ENCODE measurements at places on chromosomes 4 and X.

DNA sequence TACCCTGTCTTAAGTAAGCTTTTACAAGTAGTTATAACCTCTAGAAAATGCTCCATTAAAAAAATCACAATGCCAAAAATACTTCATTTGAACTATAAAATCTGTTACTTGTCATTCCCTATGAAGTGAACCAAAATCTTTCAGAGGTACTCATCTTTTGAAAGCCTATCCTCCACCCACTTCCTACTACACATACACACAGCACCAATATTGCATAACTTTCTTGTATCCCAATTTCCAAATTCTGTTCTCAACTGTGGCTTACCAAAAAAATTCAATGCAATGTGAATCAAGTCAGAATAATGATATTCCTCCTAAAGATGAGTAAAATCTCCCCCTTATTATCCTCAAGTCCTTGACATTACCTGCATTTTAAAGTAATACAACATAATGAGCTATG lies 15.9 kb downstream of the DHX15 start:
- DNase-seq = no peak

DNA sequence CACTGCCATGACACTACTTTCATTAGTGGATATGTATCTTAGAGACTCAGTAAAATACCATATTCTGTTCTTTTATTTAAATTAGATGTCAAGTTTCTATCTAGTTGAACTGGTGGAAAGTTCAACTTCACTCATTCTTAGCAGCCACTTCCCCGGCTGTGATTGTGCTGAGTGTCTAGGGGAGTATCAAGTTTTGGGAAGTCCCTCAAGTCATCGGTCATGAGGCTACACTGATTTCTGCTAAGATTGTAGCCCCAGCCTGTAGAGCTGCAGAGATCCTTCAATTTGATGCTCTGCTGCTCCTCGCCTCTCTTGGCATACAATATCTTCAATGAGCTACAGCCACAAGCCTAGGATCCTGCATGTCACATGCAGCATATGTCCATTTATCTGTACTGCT lies 53.9 kb downstream of the DMP1 start:
- DNase-seq = no peak

DNA sequence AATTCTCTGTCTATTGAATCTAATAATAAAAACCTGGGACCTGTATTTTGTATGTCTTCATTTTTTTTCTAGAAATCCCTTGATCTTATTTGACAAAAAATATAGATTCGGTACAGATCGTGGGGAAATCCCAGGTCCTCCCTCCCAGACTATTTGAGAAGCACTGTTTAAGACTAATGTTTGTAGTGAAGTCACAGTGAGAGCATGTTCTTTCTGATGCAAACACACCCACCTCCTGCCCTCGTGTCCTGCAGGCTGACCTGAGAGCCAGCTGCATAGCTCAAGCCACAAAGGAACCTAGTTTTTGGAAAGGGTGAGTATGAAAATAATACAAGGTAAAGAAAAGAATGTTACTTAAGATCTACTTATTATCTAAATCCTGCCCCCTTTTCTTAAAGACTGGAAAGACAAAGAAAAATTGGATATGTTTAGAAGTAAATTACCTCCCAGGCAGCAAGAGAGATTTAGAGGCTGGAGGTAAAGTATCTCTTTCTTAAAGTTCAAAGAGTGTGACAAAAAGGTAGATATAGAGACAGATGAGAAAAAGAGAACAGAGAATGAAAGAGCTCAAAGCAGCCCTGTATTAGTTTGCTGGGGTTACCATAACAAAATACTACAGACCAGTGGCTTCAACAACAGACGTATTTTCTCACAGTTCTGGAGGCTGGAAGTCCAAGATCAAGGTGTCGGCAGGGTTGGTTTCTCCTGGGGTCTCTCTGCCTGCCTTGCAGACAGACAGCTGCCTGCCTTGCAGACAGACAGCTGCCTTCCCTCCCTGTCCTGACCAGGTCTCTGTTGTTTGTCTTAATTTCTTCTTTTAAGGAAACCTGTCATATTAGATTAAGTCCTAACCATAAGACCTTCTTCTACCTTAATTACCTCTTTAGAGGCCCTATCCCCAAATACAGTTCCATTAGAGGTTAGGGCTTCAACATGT lies 20.4 kb upstream of the DCTD start:
- DNase-seq = no peak

GRCh38 chr4:51843309-51844152 lies 578 bp downstream of the DCUN1D4 start:
- no peak for DNase-seq

- DNase-seq = no peak
Observed at GRCh38 chr4:89056953-89057398, at the start of gene FAM13A. FAM13A (minus strand) TSS chr4:89057185; CDS start chr4:89056964, 221 bp downstream.

- peak; percentile 9 for DNase-seq
Observed at GRCh38 chrX:109732017-109732801, 848 bp downstream of the ACSL4 start.

DNA sequence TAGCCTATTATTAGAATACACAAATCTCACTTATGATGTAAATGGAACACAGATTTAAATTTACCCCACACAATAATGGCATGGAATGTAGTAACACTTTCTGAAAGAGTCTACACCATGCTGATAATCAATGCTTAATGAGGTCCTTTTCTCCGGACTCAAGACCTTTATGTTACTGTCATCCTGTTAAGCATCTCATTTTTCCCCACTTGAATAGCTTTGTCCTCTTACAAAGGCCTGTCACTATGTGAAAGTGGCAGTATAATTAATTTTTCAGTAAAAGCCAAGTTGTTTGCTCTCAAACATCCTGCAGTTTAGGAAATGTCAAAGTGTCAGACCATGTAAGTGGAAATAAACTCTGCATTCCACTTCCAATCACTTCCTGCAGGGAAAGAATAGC lies 96.4 kb downstream of the GPC3 start:
- no peak for DNase-seq

GRCh38 chr4:67714955-67715354 lies 14.0 kb upstream of the UBA6 start:
- no peak for DNase-seq

- no peak for DNase-seq
Observed at GRCh38 chr4:158496030-158496741, 25.5 kb upstream of the RXFP1 start.

DNA sequence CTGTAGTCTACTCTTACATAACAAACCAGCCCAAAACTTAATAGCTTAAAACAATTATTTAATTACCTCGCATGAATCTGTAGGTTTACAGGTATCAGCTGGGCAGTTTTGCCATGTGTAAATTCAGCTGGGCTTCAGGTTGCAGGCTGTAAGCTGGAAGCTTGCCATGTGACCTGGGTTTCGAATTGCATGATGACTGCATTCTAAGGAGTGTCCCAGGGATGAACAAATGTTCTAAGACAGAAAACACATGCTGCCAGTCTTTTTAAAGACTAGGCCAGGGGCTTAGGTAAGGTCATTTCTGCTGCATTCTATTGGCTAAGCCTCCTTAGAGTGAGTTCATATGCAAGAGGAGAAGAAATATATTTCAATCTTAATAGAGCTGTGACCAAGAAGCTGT lies 44.8 kb downstream of the GRIA2 start:
- no peak for DNase-seq

GRCh38 chrX:70755850-70756249 lies 152.7 kb downstream of the TEX11 start:
- peak; percentile 9 for DNase-seq

DNA sequence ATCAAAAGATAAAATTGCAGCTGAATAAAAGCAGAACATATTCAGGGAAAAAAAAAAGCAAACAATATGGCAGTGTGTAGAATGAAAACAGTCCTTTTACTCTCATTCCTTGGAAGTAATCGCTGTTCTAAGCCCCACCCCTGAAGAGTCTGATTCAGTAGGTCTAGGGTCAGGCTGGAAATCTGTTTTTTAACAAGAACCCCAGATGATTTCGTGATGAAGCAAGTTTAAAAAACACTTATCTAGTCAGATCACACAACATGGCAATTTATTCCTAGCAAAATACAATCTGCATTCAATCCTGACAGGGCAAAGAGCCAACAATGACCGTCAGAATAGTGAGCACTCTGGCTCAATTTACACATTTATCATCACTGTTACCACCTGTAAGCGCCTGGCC lies 16.1 kb downstream of the FAM120C start:
- DNase-seq = no peak

DNA sequence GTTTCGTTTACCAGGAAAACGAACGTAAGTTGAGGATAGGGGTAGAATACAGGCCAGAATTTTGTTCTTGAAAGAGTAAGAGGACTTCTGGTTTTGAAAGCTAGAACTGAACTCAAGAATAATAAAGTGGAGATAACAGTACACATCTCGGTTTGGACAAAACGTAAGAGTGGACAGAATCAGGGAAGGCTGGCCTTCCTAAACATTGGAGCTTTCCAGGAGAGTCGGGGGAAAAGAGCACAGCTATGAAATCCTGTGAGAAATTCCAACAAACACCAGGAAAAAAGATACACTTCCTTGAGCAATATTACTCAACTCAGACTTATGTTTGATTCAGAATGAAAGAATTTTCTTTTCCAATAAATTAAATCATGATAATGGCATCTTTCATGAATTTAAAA lies 1.2 kb downstream of the CTSO start:
- no peak for DNase-seq

DNA sequence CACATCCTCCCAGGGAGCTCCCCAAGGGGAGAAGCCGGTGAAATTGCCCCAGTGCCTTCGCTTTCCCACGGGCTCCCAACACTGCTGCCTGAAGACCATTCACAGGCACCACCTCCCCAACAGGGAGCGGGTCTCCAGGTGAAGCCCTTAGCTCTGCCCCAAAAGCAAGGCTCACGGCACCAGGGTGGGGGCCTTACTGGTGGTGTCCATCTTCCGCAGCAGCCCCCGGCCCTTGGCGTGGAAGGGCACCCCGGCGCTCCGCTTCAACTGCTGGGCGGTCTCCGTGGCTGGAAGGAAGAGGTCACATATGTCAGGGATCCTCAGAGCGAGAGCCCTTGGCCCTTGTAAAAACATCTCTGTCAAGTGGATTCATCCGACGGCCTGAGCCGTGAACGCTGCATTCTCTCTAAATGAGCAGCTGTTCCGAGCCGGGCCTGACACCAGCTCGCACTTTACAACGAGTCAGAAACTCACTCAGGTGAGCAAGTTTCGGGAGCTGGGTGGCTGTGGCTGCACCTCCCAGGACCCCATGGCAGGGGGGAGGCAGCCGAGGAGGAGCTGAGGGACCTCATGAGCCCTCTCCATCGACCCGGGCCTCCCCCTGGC lies 20.9 kb downstream of the NELFA start:
- no peak for DNase-seq

DNA sequence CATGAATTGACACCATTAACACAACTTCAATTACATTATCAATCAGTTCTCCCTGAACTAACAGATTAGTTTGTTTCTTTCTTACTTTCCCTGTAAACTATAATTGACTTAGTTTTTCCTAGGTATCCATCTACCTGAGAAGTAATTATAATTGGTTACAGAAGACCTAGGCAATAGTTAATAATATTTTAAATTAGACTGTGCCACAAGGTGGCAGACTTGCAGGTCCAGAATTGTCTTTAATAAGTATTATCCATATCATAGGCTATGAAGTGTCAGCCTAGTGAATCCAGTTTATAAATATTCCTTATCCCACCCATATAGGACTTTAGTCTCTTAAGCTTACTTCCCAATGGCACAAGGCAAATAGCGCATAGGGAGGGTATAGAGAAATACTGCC lies 48.9 kb upstream of the FAM47B start:
- no peak for DNase-seq

DNA sequence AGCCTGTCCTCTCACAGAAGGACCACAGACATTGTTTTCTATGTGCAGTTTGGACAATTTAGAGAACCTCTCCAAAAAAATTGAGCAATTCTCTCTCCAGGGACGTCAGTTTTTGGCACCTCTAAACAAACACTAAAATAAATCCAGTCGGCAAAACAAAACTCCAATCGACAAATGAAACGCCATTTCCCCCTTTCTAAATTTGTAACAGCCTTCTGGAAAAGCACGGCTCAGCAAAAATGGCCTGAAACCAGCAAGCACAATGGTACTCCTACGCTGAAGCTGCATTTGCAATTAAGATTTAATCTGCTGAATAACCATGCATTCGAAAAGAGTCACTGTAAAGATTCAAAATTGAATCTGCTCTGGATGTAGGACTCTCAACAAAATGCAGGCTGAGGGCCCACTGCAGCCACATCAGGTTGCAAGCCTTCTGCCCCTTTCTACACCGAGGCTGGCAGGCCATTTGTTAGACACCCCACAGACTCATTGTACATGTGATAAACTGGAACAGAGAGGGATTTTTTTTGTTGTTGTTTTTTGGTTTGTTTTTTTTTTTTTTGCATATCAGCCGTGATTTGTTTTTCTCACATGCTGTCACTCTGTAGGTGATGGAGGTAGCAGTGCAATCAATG lies 79.9 kb upstream of the MAP3K15 start:
- DNase-seq = no peak

GRCh38 chrX:115233497-115234455 lies at the start of gene LRCH2:
LRCH2 (minus strand) TSS chrX:115234096; CDS start chrX:115234041, 55 bp downstream.
- DNase-seq = no peak

- no peak for DNase-seq
Observed at GRCh38 chr4:24632011-24632410, 47.7 kb upstream of the DHX15 start.

- no peak for DNase-seq
Observed at GRCh38 chr4:1767770-1768366, 25.2 kb upstream of the FGFR3 start.

DNA sequence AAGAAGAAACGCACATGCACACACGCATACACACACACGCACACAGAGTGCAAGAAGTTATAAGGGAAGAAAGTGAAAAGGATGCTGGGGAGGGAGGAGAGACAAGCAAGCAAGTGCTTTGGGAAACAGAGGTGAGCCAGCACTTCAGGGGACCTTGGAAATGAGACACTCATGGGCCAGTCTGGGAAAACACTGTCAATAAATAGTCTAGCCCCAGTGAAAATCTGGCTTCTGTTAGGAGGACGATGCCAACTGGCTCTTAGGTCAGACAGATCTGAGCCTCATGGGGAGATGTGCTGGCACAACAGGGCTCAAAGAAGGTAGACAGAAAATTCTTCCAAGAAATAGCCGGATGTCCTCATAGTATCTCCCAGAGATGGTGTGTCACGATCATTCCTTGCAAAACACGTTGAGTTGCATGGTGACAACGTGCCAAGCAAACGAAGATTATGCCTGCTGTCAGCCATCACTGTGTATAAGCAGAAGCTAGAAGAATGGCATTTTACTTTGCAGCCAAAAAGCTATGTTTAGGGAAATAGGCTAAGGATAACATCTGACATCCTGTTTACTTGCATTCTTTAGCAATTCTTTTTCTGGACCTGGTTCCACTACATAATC lies 557 bp upstream of the ARHGEF6 start:
- no peak for DNase-seq

GRCh38 chr4:121370729-121371325 lies 10.0 kb downstream of the QRFPR start:
- no peak for DNase-seq

All from central memory CD8-positive, alpha-beta T cell (primary cell).